ENCODE measurements at places on chromosomes 11 and 22.

DNA sequence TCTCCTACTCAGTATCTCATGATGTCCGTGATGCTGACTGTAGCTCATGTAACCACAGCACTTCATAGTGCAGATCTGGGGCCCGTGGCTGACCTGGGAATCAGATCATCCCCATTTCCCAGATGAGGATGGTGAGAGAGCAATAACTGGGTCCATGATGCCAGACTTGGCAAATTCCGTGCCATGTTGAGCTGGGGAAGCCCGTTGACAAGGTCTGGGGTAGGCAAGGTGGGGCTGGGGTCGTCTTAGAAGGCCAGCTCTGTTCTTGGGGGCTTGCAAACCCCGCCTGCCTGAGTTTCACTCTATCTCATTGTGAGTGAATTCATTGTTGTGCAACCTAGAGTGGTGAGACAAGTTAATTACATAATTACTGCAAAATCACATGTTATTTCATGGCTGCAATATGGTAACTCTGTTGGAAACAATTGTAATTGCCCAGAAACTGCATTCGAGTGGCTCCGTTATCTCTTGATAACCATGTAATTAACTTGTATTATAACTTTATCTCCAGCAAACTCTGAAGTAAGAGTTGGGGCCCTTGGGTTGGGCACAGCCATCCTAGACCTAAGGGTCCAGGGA lies 41.7 kb downstream of the LMO1 start:
- no peak for DNase-seq

- DNase-seq = no peak
Measured at GRCh38 chr11:109222761-109223160, 199.2 kb upstream of the C11orf87 start.

DNA sequence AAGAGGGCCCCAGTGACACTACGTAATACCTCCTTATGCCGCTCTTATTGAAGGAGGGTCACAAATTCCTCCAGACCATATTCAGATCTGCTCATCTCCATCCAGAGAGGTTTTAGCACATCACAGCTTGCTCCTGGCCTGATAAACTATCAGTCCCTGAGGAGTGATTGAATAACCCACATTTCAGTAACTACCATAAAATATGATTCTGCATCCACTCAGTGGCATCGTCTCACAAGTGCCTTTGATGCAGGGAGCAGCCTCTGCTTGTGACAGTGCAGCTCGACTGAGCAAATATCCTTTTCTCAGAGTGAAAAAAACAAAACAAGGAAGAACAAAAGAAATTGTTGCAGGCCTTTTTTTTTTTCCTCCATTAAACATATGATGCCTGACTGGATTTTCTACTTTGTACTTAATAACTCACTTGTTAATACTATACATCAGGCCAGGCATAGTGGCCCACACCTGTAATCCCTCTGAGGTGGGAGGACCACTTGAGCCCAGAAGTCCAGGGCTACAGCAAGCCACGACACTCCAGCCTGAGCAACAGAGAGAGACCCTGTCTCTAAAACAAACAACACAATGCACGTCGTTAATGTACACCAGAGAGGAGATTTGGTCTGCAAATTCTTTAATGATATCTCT lies 64.5 kb downstream of the DDX10 start:
- DNase-seq = no peak

DNA sequence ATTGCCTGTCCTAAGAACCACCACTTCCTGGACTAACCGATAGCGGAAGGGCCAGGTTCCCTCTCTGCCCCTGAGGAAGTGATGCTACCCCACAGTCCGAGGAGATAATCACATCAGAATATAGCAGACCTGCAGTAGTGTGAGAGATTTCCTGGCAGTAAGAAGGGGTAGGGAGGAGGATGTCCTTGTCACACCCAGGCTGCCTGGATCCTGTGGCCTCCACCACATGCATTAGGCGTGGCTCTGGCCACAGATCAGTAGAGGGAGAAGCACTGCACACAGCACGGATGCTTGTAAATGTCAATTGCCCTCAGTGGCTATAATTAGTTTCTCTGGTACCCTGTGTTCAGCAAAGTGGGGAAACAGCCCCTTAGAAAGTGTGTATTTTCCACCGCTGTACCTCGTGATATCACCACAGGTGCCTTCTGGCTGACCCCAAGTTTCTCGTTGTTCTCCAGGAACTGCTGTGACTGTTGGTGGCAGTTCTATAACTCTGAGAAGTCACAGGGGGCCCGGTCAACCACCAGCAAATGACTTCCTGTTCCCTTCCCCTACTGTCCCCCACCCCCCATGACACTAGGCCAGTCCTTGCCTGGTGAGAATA lies 61.8 kb downstream of the UBASH3B start:
- no peak for DNase-seq

DNA sequence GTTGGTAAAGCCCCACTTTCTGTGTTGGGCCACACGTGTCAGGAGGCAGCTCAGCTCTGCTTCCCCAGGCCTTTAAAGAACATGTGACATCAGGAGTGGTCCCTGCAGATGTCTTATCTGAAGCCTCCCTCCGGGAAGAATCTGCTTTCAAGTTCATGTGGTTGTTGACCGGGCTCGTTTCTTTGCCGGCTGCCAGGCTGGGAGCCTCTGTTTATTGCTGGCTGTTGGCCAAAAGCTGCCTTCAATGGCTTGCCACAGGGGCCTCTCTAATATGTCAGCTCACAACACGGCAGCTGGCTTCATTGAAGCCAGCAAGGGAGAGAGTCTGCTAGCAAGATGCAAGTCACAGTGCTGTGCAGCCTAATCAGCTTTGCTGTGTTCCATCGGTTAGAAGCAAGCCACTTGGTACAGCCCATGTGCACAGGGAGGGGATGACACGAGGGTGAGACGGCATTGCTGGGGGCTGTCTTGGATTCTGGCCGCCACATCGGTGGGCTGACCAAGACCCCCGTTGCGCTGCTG lies 14.6 kb downstream of the MRGPRF start:
- DNase-seq = peak; percentile 68

DNA sequence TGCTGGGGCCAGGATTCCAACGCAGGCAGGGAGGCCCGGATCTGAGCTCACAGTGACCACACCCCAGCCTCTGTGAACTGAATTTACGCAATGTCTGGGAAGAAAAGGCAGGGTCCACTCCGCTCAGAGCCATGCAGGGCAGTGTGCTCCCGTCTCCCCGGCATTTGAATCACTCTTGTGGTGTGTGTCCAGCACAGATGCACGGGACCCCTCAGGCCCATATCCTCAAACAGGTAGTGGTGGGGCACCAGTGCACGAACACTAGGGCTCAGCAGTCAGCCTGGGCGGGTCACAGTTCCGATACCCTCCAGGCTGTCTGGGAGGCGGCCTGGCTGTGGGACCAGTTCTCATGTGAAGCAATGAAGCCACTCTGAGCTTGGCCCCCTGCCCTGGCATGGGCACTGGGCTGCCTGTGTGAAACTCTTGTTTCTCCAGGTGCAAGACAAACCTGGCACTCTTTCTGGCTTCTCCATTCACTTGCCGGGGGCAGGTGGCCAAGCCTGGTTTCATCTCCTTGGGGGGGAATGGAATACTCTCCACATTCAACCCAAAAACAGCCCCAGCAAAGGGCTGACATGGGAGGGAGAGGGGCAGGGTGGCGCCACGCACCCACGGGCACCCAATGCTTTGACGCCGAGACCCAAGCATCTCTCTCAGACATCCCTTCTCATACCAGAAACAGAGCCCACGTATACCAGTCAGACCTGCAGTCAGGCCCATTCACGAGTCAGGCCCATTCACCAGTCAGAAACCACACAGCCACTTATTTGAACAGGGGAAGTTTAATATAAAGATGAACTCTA lies 14.3 kb downstream of the DHCR7 start:
- DNase-seq = no peak
